Stimulated activated CD4-positive, alpha-beta T cell treated with anti-CD3 and anti-CD28 coated beads, Interleukin-15, amount 100 ng/mL, for 1 hour (primary cell): ENCODE measurements at places on chromosomes 11 and 22.

DNA sequence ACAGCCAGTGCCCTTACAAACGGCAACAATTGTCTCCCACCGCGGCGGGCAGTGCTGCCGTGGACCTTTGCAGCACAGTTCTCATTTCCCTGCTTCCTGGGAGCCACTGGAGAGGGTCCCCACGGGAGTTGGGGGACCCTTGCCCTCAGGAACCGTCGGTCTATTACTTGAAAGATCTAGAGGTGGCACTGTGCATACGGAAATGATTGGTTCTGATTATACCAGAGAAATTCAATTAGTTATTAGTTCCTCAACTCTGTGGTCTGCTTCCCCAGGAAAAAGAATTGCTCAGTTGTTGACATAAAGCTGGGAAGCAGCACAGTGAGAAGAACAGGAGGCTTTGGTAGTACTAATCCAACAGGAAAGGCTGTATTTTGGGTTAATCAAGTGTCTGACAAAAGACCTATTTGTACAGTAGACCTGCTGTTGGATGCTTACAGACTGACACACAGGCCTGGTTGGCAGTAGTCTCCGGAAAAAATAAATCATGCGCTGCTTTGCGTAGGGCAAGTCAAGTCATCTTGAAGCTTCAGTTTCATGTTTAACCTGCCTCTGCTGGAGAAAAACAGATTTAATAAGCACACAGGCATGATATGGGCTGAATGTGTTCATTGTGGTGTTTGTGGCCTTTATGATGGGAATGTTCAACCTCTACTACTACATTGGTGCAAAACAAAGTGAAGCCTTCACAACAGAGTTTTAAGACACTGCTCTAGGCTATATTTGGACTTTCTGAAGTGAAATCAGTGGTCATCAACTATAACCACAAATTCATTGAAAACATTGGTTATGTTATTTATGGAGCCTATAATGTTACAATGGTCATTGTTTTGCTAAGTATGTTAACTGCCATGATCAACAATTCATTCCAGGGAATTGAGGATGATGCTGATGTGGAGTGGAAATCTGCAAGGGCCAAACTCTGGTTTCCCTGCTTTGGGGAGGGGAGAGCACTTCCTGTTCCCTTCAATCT, 54.6 kb upstream of the SC5D start:
- DNase-seq, result no peak

DNA sequence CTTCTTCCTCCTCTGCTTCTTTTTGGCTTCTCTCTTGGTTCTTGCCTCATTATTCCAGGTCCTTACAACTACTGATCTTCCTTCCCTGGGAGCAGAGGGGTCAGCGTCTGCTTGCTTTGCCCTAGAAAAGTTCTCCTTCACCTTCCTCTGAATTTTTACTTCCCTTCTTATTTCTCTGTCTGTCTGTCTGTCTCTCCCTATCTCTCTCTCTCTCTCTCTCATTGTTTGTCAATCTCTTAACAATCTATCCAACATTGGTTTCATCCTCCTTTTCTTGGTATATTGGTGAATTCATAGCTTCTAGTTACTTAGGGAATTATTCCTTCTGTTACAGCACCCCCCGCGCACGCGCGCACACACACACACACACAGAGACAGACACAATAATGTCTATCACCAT, 559.1 kb downstream of the MN1 start:
- no peak for DNase-seq

DNA sequence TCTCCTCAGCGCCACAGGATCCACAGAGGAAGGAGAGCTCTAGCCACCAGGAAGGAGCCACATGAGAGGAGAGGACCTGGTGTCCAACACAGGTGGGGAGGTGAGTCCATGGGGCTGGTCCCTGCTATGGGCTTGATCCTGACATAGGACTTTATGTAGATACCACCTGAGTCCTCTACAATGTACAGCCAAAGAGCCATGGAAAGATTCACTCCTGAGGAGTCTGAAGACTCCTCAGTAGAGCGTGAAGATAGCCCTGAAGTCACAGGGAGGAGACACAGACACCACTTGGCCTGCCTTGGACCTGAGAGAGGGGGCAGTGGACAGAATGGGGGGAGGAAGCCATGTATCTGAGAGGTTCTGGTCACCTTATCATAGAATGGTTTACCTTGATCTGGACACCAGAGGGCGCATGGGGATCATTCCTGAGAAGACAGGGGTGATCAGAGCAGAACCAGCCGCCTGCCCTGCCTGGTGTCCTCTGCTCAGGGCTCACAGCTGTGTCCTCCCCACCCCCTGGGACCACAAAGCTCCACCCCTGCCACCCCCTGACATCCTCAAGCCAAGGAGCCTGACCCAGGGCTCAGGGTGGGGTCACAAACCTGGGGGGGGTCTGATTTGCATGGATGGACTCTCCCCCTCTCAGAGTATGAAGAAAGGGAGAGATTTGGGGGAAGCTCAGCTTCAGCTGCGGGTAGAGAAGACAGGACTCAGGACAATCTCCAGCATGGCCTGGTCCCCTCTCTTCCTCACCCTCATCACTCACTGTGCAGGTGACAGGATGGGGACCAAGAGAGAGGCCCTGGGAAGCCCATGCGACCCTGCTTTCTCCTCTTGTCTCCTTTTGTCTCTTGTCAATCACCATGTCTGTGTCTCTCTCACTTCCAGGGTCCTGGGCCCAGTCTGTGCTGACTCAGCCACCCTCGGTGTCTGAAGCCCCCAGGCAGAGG, 77.0 kb downstream of the ZNF280B start:
- DNase-seq, result peak; percentile 19

DNA sequence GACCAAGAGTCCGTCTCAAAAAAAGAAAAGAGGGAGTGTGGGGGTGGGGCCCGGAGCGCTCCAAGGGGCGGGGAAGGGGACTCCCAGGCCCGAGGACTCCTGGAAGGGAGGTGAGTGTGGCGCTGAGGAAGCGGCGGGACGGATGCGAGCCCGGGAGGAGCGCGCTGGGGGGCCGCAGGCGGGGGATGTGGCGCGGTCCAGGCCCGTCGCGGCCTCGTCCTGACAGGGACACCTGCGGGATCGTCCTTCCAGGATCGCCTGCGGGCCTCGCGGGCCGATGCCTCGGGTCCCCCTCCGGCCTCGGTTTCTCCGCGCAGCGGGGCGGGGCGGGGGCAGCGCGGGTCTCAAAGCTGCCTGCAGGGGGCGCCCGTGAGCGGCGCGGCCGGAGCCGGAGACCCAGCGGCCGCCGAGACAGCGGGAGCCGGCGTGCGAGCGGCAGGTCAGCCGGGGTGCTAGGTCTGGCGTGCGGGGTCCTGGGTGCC, 3.8 kb upstream of the ADORA2A start:
- DNase-seq, result peak; percentile 36

DNA sequence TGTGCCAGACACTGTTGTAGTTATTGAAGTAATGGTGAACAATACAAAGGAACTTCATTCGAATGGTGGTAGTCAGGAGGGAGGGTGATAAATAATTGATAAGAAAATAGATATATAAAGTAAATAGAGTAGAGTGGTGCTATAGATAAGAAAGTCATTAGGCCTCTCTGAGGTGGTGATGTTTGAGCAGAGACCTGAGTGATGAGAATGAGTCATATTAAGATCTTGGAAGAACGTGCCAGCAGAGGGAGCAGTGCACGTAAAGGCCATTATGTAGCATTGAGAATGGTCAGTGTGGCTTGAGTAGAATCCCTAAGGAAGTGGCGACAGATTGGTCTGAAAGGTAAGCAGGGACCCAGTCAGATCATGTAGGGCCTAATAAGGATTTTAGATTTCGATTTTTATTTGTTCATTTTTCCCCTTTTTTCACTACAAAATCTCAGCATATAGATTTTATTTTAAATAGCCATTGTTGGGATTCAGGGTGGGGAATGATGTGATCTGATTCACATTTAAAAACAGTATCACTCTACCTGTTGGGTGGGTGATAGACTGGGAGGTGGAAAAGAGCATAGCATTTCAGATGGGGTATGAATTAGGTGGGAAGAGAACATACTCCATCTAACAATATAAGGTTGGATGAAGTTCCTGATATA, 44.7 kb downstream of the CCDC90B start:
- no peak for DNase-seq

- no peak for DNase-seq
Observed at GRCh38 chr11:120385655-120386054, 49.4 kb downstream of the ARHGEF12 start.
